ENCODE measurements at places on chromosomes 13 and 19. TPM values are rescaled to one million over a fixed set of nuclear protein-coding genes. Genes with fewer than 3 reads are reported as not detected.

Gene PEX11G
- 5.1 TPM for polyA plus RNA-seq

Gene ZSCAN1
- 1.4 TPM for polyA plus RNA-seq

Gene INSL3
- 0.40 TPM for polyA plus RNA-seq

- DNase-seq: no peak
Measured at GRCh38 chr13:58728126-58728525, 1096.6 kb downstream of the PCDH17 start.

- no peak for DNase-seq
Measured at GRCh38 chr19:22832031-22832762, at the start of gene ZNF723. TSS of gene ZNF723 (plus strand) at chr19:22832291. CDS start at chr19:22832380, 89 bp downstream.

GRCh38 chr19:18588611-18589379 lies at the start of gene REX1BD:
TSS of gene REX1BD (plus strand) at chr19:18588798. CDS start at chr19:18588802, 4 bp downstream.
- DNase-seq: peak; percentile 79

GRCh38 chr13:41427666-41428065 lies 29.7 kb upstream of the RGCC start:
- DNase-seq: no peak

DNA sequence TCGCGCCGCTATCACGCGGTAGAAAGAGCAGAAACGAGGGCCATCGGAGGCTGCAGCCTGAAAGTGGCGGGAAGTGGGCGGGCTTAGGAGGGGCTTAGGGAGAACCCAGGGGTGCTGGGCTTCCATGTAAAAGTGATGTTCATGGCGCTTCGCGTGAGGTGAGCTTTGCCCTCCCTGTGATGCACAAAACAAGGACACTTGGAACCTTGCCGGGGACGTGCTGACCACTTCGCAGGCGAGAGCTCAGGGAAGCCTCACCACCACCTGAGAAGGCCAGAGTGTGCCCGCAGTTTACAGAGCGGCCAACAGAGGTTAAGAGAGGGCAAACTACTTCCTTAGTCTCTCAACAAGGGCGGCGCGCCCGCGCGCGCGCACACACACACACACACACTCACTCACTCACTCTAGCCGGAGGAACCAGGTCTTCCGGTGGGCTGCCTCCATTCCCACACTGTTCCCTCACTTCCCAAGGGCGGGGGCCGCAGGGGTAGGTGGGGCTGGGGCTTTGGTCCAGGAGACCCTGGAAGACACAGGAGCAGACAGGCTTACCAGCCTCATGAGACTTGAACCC lies 651 bp downstream of the GAPDHS start:
- no peak for DNase-seq

- no peak for DNase-seq
Measured at GRCh38 chr19:34793565-34793964, 20.6 kb upstream of the ZNF599 start.

GRCh38 chr13:105598529-105598928 lies 936.9 kb downstream of the EFNB2 start:
- no peak for DNase-seq

- no peak for DNase-seq
Measured at GRCh38 chr13:39600766-39601165, 2.2 kb downstream of the LHFPL6 start.

DNA sequence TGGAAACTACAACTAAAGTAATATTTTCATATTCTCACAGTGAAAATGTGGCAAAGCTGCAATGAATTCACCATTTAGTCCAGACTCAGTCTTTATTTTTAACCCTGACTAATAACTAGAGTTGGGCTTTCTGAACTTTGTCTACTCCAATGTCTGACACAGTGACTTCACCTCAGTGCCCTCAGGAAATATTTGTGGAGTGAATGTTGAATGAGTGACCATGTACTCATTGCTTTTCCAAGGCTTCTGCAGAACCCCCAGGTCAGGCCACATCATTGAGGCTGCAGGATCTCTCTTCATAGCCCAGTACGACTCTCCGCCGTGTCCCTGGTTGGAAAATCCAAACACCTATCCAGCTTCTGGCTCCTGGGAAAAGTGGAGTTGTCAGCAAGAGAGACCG lies 1.8 kb downstream of the ZNF175 start:
- no peak for DNase-seq

DNA sequence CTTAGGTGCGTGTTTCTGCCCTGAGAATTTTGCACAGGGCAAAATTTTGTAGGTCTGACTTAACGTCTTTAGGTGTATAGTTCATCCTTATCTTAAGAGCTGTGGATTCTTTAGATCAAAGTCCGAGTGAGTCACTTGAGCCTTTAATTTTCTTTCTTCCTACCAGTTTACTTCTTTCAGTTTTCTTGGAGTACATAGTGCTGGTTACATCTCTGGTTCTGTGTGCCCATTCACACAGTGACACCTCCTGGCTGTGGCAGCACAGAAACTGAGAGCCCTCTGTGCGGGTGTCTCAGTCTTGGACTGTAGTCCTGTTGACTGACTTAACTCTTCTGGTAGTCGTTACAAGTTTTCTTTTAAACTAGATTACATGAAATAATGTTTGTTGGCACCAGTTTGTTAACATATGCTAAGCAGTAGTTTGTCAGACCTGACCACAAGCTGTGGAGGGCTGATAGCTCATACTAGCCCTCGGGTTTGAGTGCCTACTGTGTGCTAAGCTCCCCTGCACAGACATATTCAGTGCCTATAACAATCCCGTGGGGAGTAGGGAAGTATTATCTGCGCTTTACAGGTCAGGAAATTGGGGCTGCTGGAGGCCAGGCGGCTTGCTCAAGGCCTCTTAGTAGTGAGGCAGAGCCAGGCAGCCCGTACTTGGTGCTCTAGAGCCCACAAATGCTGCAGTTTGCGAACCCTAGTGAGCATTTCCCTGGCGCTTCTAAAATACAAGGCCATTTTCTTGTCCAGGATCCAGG lies 1.6 kb downstream of the GATAD2A start:
- DNase-seq: no peak

DNA sequence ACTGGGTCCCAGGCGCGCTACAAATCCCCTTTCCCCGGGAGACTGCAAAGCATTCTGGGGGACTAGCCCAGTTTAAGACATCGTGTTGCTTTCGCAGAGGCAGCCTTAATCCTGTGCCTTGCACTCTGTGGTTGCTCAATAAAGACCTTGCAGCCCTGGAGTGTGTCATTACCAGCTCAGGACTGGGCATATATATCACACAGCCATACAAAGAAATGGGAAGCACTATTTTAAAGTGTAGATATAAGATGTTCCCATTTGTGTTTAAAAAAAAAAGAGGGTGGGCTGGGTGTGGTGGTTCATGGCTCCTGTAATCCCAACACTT lies 11.1 kb downstream of the NAPA start:
- no peak for DNase-seq

All from left renal pelvis (tissue), 4 donors.